EH (cell line): ENCODE measurements at places on chromosomes 1 and 21.

- no peak for DNase-seq
Measured at GRCh38 chr21:36075171-36075570, 5.3 kb downstream of the CBR1 start.

DNA sequence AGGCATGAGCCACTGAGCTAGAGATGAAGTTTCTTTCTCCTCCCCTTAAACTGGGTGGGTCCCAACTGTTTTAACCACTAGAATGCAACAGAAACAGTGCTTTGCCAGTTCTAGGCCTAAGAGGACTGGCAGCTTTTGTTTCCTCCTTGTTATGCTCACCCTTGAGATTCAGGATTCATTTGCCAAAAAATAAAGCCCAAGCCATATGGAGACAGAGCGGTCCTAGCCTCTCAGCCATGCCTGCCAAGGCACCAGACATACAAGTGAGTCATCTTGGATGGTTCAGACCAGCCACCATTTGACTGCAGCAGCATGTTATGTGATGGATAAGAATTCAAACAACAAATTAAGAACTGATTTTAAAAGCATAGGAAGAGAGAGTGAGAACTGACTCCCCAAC lies 38.1 kb upstream of the STUM start:
- peak; percentile 3 for DNase-seq

GRCh38 chr21:24131056-24131455 lies 1476.2 kb downstream of the MRPL39 start:
- no peak for DNase-seq

GRCh38 chr1:68255301-68255700 lies 23.0 kb upstream of the WLS start:
- no peak for DNase-seq

DNA sequence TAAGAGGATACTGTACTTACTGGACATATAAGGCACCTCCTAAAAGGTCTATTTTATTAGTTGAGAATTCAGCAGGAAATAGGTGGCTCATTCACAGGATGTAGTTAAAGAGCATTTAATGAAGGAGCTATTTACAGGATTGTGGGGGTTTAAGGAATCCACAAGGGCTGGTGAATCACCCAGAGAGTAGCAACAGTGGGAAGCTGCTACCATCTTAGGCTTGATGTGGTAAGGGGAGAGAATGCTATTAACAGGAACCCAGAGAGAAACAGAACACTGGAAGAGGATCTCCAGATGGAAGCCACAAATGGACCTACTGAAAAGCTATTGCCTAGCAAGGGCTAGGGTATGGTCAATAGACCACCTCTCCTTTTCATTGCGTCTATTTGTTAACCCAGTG lies 52.0 kb upstream of the COL11A1 start:
- peak; percentile 70 for DNase-seq

GRCh38 chr1:172040466-172040865 lies 199.2 kb downstream of the DNM3 start:
- peak; percentile 85 for DNase-seq

DNA sequence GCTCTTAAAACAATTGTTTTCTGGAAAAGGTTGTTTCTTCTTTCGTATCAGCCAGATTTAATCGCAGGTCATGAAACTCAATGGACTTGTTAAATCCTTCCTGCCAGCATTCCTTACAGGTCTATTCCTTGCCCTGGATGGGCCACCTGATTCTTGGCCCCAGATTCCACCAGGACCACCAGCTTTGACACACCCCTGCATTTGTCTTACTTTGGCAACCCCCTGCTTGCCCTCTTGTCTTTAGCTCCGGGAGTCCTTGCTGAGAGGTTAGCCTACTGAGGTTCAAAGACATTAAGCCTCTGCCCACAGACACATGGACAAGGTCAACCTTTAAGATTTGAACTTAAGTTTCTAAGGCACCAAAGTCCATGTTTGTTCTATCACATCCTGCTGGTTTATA lies 27.1 kb upstream of the DAB1 start:
- no peak for DNase-seq

GRCh38 chr1:85134583-85135391 lies 66.0 kb downstream of the SYDE2 start:
- DNase-seq, result peak; percentile 80

- DNase-seq, result peak; percentile 19
Measured at GRCh38 chr1:15283526-15283925, 36.5 kb downstream of the FHAD1 start.

DNA sequence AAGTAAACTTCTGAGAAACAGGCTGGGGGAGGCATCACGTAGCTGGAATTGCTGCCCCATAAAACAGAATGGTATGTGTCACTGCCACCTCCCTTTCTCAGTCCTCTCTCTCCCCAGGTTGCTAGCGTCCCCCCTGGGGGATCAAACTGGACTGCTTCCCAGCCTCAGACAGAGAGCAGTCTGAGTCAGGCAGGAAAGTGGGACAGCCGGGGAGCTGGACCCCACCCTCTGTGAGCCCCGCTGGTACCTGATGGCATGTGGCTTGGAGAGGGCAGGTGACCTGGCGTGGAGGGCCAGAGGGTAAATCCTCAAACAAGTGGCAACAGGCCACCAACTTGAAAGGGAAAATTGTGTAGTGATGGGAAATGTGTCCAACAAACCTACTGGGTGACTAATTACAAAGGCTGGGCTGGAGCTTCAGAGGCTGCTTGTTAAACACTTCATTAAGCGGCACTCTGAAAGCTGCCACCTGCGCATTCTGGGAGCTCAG lies 1.0 kb upstream of the SFN start:
- peak; percentile 47 for DNase-seq

GRCh38 chr1:185432948-185433347 lies 115.9 kb upstream of the IVNS1ABP start:
- DNase-seq, result no peak

GRCh38 chr1:10267921-10268320 lies 57.6 kb downstream of the KIF1B start:
- no peak for DNase-seq

- DNase-seq, result no peak
Measured at GRCh38 chr1:188386161-188386560, 1557.4 kb downstream of the PLA2G4A start.

DNA sequence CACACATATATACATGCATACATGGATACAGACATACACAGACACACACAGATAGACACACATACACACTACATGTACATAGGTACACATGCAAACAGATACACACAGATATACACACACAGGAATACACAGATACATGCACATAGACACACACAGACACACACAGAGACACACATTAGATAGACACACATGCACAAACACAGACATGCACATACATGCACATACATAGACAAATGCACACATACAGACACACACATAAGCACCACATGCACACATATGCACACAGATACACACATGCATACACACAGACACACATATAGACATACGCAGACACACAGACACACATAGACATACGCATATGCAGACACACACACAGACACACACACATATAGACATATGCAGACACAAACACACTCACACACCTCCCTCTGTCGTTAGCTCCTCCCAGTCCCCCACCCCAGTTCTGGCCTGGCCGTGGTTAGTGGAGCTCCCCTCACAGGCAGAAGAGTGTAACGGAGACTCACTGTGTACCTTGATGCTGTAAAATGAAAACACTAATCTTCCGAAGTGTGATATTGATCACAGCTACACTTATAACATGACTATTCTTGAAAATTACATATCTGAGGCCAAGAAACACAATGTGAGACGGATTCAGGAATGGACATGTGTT lies 7.6 kb downstream of the UBASH3A start:
- DNase-seq, result no peak

DNA sequence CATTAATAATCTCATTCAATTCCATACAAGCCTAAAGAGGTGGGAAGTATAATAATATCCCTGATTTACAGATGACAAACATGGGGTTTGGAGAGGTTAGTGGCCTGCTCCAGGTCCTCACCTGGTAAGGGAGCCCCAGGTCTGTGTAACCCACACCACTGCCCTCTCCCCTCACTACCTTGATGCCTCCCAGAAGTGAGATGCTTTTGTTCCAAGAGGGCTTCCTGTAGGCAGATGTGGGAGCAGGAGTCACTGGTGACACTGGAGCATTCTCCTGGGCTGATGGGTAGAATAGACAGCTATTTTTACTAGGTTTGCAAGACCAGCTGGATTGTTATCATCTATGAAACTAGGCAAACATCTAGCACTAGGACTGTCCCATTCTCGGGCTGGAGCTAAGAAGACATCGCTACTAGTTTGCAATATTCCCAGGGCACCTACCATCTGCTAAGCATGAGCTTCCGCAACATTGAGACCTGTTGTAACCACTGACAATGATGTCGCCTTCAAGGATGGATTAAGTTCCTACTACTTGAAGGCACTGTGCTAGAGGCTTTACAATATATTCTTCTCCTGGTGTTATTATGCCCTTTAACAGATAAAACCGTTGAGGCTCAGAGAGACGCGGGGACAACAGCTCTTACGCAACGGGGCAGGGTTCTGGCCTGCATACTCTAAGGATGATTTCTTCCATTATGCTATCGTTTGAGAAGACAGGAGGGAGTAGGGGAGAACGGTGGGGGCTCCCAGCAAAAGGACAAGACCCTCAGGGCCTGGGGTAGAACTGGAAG lies 35.0 kb downstream of the BATF3 start:
- no peak for DNase-seq

DNA sequence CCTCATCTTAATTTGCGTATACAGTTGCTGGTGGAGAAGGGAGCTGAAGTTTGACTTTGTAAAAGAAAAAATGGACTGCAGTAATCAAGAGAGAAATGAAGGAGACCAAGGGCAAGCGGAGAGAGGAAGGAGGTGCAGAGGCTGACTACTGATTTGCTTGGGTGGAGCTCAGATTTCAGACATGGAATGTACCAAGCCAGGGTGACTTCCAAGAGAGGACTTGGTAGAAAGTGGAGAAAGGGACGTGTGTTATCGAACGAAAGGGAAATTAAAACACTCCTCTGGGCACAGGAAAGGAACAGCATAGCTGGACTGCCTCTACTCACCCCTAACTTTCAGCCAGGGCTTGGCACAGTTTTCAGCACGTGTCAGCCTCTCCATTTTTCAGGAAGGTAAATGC lies 15.1 kb upstream of the HEATR1 start:
- DNase-seq, result no peak

DNA sequence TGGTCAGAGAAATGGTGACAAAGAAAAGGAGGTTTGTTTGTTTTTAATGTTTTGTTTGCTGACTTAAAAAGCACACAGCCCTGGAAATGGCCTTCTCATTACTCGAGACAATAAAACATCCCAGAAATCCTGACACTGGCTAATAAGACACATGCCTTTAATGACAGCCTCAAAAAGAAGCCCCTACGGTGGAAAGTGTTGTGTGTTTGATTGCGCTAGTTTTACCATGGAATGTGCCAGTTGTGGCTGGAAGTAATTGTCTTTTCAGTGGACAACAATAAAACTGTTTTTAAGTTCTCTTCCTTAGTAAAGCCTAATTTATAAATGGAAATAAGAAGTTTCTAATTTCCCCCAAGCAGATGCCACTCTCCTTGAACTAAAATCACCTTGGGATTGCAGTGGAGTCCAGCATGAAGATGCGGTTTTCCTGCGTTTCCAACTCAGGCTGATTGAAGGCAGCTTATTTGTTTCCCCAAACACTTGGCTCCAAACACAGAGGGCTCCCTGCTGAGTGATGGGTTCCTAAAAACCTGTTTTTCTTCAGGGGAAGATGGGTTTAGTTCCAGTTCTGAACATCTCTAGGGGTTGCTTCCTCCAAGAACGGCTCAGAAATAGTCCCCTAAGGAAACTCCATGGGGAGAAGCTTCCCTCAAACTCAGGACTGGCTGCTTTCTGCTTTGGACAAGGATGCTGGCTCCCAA lies 54.3 kb downstream of the CD247 start:
- no peak for DNase-seq

GRCh38 chr1:234611225-234611846 lies 1.4 kb upstream of the IRF2BP2 start:
- DNase-seq, result peak; percentile 87

GRCh38 chr1:42732126-42732680 lies 7.8 kb downstream of the CLDN19 start:
- DNase-seq, result no peak

DNA sequence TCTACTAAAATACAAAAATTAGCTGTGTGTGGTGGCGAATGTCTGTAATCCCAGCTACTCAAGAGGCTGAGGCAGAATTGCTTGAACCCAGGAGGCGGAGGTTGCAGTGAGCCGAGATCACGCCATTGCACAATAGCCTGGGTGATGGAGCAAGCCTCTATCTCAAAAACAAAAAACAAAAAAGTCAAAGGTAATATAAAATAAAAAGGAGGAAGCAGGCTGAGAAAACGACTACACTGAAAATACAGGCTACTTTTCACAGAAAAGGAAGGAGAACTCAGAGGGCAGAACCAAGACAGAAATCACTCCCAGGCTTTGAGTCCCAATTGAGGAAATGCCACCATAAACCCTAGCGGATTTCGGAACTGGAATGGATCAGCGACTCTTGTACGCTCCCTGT lies 5.9 kb upstream of the A3GALT2 start:
- no peak for DNase-seq

- no peak for DNase-seq
Measured at GRCh38 chr1:167878372-167879160, 35.4 kb downstream of the ADCY10 start.

GRCh38 chr1:231674575-231674974 lies 48.0 kb downstream of the DISC1 start:
- DNase-seq, result no peak

DNA sequence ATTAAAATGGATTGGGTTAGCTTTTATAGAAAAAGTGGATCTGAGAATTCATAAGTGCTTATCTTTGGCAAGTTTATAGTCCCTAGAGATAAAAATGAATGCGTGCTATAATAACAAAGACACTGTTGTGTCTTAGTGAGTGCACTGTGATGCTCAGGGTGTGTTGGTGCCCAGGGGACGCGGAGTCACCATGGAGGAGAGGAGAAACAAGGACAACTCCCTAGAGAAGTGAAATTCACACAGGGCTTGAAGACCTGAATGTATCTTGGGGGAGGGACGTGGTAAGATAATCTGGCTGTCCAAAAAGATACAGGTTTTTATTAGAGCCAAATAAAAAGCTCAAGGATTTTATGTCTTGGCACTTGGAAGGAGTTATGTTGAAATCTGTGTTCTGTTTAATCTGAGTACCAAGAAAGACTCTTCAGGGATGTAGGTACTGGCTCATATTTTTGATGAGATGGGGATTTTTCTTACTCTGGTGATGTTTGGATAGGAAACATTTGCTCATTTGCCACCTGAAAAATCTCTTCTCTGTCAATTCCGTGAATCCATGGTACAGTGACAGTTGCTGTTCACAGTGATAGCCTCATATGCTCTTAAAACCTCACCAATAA lies 9.6 kb downstream of the SMYD2 start:
- no peak for DNase-seq

GRCh38 chr21:31938330-31939301 lies 65.8 kb downstream of the HUNK start:
- DNase-seq, result no peak

DNA sequence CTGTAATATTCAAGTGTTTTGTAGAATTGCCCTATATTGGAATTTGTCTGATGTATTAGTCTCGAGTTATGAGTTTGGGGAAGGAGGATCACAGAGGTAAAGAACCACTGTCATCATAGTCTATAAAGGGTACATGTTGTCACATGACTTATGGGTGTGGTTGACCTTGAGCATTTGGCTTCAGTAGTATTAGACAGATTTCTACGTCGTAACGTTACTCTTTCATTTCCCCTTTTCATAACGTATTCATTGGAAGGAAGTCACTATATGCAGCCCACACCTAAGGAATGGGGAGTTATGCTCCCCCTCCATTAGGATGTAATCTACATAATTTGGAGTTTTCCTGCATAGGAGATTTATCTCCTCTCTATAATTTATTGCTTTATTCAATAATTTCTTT lies 110.1 kb upstream of the VAV3 start:
- no peak for DNase-seq
